ENCODE measurements at places on chromosomes 4 and X.

GRCh38 chr4:44493924-44494323 is 45.3 kb upstream of the KCTD8 start:
- no peak for ATAC-seq

- ATAC-seq: no peak
Observed at GRCh38 chr4:188613976-188614375, 474.7 kb downstream of the TRIML1 start.

DNA sequence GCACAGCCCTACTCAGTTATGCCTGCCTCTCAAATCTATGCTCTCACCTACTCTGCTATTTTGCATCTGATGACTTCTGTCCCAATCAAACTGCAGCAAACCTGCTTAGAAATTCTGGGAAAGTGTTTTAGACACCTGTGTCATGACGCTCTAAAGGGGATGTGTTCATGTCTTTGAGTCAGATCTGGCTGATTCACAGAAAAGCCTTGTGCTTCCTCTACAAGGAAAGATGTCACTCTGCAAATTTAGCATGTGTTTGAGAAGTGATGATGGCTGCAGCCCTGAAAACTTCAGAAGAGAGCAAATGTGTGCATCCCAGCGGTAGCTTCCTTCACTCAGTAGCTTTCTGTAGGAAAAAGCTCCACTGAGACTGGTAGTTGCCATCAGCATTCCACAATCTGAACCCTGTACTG is 235.4 kb downstream of the MGST2 start:
- ATAC-seq: no peak

DNA sequence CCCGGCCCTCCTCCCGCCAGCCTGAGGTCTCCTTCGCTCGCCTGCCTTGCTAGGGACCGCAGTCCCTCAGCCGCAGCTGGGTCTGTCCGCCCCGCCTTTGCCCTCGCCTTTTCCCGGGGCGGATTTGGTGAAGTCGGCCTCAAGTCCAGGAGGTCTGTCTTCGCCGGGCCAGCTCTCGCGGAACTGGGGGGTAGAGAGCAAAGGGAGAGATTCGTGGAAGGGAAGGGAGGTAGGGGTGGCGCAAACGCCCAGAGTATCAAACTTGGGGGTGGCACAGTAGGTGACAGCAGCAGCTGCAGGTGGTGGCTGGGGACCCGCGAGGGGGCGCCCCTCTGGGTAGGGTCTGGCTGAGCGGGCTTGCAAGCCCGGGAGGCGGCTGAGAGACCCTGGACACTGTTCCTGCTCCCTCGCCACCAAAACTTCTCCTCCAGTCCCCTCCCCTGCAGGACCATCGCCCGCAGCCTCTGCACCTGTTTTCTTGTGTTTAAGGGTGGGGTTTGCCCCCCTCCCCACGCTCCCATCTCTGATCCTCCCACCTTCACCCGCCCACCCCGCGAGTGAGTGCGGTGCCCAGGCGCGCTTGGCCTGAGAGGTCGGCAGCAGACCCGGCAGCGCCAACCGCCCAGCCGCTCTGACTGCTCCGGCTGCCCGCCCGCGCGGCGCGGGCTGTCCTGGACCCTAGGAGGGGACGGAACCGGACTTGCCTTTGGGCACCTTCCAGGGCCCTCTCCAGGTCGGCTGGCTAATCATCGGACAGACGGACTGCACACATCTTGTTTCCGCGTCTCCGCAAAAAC is at the start of gene NPY2R:
Gene NPY2R (plus strand): TSS at position 379 of the 797 bp plus-strand sequence. CDS start 5,304 bp downstream, outside the sequence.
- ATAC-seq: peak; percentile 92

- ATAC-seq: no peak
Observed at GRCh38 chr4:77613267-77613666, 7.6 kb downstream of the CXCL13 start.

DNA sequence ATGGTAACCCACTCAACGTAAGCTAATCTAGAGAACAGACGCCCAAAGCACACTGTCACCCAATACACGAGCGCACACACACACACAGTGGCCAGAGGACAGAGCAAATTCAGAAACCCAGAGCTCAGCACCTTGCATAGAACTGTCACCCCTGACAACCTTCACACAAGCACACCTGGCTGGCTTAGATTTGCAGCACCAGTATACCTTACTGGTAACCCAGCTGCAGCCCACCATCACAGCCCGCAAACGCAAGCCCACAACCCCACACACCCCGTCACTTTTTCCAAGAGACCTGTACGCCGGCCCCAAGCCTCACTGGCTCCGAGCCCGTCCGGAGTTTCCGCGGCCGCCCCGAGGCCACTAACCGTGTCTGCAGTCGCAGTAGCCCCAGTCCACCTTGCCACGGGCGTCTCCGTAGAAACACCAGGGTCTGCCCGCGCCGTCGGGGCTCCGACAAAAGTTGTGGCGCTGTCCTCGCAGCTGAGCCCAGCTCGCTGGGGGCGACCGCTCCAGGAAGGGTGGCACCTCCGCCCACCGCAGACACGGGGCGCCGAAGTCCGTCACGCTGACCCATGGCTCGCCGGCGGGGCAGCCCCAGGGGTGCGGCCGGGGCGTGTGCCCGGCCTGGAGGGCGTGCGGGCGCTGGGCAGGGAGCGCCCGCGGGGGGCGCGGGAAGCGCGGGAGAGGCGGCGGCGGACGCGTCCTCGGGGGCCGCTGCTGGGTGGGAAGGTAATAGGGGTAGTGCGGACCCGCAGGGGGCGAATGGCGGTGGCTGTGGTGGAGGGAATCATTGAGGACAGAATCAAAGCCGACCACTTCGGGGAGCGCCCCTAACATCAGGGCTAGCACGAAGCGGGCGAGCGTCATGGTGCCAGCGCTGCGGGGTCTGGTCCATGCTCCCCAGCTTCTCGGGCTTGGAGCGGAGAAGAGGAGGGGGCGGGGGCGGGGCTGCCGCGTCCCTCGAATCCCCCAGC is 664 bp downstream of the PRSS12 start:
- peak; percentile 64 for ATAC-seq

DNA sequence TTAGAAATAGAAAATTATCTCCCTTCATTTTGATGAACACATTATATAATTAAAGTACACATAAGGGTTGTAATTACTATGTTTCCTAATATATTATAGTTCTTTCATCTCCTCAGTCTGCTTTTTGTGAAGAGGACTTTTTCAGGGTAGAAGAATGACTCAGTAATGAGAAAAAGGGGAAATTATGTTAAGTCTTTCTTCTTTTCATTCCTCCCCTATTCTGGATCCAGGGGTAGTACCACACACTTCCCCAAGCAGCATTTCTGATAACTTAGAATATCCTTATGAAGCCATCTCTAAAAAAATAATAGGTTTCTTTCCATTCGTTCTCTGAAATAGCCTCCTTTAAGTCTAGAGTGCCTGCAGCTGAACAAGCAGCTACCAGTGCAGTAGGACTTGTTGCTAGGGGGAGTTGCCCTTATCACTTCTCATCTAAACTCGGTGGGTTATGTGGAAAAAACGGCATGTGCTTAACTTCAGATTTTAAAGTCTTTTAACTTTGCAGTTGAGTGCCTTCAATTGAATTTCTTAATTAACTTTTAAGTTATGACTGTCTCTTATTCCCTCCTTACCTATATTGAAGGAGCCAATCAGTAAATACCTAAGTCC is 184.8 kb downstream of the ARHGAP24 start:
- ATAC-seq: no peak

DNA sequence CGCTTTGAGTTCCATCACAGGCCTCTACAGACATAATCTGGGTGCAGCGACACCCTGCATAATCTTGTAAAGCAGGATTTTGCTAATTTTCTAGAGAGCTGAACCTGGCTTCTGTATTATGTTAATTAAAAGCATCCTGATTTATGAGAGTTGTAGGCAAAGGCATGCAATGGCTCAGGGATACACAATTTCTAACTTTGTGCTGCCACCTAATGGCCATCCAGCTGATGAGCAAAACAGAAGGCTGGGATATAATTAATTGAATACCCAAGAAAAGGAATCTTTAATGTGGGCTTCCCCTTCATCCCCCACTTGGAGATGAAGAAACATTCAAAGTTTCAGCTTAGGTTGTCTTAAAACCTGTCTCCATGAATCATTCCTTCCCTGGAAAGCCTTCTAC is 78.1 kb downstream of the BMP15 start:
- peak; percentile 51 for ATAC-seq

- ATAC-seq: no peak
Observed at GRCh38 chrX:69286565-69286906, 121.3 kb upstream of the PJA1 start.

All from motor neuron (in vitro differentiated cells).